CD4-positive, alpha-beta T cell treated with Interleukin-6 at 100 ng/mL for 8 hours (primary cell): ENCODE measurements at places on chromosomes 6 and 20.

DNA sequence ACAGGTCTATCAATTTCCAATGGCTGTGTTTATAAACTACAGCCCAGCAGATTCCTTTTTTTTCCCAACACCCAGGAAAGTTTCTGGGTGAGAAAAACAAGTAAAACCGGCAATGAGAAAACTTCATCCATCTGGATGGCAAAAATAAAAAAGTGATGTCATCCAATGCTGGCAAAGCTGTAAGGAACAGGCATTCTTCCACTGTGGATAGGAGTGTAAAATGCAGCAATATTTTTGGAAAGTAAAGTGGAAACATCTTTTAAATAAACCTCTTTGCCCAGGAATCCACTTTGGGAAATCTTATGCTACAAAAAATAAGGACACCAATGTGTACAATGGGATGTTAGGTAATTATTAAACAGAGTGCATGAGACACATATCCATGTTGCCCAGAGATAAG lies 102.1 kb upstream of the NT5E start:
- DNase-seq = no peak

- no peak for DNase-seq
Measured at GRCh38 chr6:143741480-143741879, 63.7 kb downstream of the PHACTR2 start.

- DNase-seq = peak; percentile 48
Measured at GRCh38 chr6:31829633-31830283, 2.2 kb downstream of the HSPA1B start.

DNA sequence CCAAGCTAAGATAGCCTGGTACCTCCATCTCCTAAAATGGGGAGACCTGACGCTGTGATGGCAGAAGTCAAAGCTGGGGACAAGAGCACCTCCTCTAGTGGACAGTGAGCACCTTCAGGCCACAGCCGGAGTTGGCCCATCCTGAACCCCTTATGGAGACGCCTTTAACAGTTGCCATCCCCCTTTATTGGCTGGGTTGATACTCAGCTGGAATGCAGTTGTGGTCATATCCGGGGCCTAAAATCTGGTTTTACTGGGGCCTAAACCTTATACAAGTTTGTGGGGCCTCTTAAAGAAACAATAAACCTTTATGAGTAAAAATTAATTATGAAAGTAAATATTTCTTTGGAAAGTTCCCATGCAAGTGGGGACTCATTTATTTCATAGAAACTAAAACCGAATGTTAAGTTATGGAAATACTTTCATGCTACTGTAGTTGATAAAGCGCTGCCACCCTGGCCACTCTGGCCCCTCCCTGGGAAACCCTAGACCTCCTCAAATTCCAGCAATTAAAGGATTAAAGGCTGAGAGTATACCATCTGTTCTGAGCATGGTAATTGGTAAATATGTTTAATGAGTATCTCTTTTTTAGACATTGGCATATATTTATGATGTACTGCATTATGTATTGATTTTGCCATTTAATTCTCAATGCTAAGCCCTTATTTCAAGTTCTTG lies 95.1 kb upstream of the SASH1 start:
- DNase-seq = no peak

DNA sequence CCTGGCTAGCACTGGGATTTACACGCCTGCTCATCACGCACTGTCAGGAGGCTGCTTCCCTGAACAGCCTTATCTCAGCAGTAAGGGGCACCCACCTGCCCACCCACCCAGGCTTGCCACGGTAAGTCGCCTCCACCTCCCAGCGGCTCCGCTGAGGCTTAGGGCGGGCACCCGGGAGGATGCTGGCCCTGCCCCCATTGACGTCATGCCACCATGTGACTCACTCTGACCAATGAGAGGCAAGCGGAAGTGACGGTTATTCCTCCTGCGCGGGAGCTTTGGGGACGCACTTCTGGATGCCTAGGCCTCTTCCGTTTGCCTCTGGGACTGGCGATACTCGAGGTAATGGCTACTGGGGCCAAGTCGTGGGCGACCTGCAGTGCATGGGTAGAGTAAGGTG lies 256.8 kb downstream of the QKI start:
- DNase-seq = no peak

DNA sequence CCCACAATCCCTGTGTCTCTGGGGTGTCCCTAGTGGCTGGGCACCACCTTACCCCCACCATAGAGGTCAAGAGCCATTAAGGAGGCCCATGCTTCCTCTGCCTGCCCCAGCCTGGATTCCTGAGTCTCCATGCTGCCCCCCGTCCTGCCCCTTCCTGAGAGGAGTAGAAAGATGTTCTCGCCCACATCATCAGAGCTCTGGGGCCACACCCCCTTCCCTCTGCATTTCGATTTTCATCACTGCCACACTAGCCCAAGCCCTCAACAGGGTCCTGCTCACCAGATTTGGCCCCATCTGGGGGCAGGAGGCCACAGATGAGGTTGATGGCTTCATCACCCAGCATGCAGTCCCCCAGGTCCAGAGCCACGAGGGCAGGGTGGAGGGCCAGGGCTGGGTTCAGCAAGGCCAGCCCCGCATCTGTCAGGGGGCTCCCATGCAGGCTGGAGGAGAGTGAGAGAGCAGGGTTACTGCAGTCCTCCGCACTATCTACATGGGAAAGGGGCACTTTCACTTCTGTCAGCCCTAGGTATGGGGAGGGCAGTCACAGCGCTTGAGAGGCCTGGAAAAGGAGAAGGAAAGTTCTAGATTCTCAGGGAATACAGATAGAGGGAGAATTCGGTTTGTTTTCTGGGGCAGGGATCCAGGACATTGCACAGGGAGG lies 1.5 kb downstream of the LRRC73 start:
- no peak for DNase-seq

GRCh38 chr6:22411376-22412105 lies 114.7 kb upstream of the PRL start:
- no peak for DNase-seq

DNA sequence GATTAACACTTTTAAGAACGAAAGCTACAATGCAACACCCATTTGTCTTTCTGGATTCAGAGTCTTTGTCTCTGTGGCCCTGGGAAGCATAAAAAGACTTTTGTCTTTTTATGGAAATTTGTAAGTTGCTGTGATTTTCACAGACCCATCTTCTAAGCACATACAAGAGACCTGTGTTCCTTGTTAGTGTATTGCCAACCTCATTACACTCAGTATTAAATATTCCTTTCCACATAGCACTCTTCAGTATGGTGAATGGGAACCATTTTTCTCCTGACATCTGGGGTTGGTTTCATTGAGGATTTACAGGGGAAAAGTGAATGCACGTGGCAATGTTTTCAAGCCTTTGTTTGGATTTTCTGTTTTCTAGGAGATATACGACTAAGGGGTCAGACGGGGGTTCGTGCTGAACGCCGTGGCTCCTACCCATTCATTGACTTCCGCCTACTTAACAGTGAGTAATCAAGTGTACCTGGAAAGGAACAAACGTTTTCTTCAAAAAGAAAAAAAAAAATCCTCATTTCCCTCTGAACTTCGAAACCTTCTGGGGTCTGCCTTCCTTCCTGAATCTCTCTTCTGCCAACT lies 141.7 kb downstream of the MTFR2 start:
- no peak for DNase-seq

DNA sequence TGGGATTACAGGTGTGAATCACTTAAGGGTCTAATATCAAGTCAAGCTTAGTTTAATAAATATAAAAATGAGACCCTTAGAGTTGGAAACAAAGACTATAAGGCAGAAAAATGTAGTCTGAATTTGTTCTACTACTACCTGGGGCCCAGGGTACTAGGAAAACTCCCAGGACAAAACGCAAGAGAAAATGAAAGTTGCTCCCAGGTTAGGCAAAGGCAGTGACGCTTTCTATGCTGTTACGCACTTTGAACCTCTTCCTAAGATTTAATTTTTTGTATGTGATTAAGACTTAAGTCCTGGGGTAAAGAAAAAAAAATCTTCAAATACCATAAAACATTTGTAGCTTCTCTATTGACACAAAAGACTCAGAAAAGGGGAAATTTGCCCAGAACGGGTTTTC lies 17.3 kb downstream of the DSP start:
- DNase-seq = no peak

DNA sequence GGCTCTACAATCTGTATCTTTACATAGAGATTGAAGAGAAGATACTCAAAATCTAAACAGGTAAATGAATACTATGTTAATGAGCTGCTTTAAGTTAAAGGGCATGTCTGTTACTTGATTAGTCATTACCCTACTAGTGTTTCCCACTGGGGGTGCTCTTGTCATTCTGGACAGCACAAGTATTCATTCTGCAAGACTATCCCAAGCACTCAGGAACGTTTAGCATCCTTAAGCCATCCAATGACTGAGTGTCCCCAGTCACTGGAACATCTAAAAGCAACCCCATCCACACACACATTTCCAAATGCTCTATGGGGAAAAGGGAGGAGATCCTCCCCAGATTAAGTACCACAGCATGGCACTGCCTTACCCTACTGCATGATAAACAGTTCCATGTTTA lies 25.7 kb downstream of the EZR start:
- DNase-seq = peak; percentile 23

- no peak for DNase-seq
Measured at GRCh38 chr20:41513829-41514228, 104.3 kb downstream of the CHD6 start.

GRCh38 chr6:118667988-118668387 lies 16.6 kb upstream of the CEP85L start:
- DNase-seq = no peak

- DNase-seq = no peak
Measured at GRCh38 chr6:21752054-21752811, 158.7 kb downstream of the SOX4 start.

DNA sequence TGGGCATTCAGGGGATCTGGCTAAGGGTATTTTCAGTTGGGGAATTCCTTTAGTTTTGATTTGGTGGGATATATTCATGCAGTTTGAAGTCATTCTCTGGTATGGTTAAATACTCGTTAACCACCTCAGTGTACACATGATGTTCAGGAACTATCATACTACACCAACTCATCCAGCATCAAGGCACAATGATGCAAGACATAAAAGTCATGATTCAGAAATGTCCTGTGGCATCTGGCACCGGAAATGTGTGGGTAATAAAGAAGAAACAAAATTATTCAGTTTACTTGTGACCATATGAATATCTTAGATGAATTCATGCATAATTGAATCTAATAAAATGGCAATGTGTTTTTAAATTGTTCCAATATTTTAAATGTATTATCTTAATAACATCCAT lies 129.0 kb upstream of the BMP5 start:
- DNase-seq = no peak

GRCh38 chr6:108438918-108439317 lies 121.8 kb upstream of the FOXO3 start:
- DNase-seq = no peak

DNA sequence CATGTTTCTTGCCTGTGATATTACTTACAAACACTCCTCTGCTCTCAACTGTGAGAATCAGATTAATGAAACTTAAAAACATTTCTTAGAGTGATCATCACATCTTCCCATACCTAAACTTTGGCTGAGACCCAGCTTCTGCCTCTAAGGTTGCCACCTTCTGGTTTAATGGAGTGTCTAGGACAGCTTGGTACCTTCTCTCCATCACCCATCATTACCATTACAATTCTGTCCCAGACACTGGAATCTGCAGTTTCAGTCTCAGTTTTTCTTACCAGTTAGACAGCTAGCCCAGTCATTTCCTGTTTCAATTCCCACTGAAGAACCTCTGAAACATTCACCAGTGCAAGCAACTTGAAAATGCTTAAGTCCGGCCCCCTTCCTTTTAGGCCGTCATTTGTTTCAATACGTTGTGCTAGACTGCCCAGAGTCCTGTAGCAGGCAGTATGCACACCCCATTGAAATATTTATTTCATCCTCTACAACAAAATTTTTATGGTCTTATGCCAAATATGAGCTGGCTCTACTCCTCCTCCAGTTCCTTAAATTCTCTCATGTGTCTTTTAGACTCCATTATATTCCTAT lies 107.0 kb upstream of the FOXO3 start:
- DNase-seq = no peak

GRCh38 chr6:128118401-128118800 lies 217.5 kb upstream of the THEMIS start:
- DNase-seq = no peak

- no peak for DNase-seq
Measured at GRCh38 chr6:91173651-91174050, 586.8 kb upstream of the MAP3K7 start.

- DNase-seq = no peak
Measured at GRCh38 chr6:151240791-151241642, 1.2 kb downstream of the AKAP12 start.

DNA sequence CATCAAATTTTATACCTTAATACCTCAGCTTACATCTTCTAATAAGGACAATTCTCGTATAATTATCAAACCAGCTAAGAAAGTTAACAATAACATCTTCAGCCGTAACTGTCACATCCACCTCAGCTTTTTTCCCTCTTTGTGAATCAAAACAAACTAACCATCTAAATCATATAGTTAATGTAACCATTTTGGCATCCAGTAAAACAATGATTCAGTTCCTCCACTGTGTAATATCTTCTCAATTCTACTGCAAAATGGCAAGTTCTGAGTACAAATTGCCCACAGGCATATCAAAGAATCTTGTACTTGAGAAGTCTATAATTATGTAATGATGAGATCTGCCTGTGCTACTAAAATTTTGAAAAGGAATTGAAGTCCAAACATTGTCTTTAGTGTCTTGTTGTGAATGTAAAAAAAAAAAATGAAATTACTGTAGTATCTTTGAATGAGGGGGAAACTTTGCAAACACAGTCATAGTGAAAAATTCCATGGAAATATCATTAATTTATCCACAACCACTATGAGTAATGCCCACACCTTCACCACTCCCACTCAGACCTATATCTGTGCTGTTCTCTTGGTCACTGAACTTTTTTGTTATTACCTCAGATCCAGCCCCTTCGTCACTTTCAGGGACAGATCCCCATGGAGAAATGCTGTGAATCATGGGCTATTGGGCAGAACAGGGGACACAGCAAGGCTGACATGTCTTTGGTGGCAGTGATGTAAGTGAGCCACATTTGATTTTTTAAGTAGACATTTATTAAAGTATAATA lies 178.6 kb upstream of the RAB32 start:
- no peak for DNase-seq

- no peak for DNase-seq
Measured at GRCh38 chr20:32984196-32984595, 20.0 kb downstream of the SUN5 start.
